ENCODE measurements at places on chromosomes 16 and 17.
A peak's percentile ranks its signal among the peaks of the same experiment; 100 is the strongest.

DNA sequence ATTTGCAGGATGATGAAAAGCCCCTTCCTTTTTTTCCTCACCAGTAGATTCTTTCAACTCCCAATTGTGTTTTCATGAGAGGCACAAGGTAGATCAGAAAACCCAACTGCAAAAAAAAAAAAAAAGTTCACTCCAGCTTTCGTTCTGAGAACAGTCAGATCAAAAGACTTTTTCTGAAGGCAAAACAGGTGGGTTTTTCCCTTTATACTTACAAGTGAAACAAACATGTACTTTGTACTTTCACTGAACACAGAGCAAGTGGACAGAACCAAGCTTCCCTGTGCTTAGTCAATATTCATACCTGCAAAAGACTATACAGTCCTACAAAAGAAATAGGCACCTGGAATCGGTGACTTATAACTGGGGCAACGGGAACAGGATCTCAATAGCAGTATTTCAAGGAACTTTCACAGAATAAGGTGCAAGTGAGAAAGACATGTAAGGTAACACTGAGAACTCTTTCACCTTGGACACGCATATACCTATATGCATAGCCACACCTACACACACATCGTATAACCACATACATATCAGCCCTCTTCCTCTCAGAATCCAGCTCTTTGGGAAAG, 54.1 kb downstream of the TOX3 start:
- no peak overlapping the region for H3K4me3 ChIP-seq
- H3K4me1 ChIP-seq: no peaks in the 10 kb centered on the region
- no peak for DNase-seq
- H3K27me3 ChIP-seq: no peaks in the 10 kb centered on the region
- no peak overlapping the region for H3K27ac ChIP-seq
- no peaks in the 10 kb centered on the region for H3K36me3 ChIP-seq

DNA sequence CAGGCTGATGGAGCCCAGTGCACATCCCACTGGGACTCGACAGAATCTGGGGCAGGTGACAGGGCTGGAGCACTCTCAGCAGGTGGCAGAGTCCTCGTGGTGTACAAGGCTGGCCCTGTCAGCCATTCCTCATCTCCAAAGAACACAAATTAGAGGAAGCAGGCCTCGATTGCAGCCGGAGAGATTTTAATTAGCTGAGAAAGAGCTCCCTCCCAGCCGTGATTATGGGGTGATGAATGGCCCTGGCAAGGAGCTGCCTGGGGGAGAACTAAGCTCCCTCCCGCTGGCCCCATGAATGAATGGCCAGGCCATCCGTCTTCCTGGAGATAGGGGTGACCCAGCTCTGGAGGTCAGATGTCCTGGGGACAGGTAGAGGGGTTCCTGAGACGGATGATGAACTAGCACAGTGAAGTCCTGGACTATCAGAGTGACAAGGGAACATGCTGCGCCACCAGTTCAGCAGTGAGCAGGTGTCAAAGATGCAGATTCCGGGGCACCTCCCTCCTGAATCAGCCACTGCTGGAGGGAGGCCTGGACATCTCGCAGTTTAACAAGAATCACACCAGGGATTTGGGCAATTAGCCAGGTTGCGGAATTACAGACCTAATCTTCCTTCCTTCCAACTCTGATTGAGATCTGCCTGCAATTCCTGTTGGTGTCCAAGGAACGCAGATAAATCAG, 35.5 kb downstream of the PIMREG start:
- H3K36me3 ChIP-seq: no peaks in the 10 kb centered on the region
- no peaks in the 10 kb centered on the region for H3K4me1 ChIP-seq
- H3K27ac ChIP-seq: no peak overlapping the region
- no peak overlapping the region for H3K4me3 ChIP-seq
- no peaks in the 10 kb centered on the region for H3K27me3 ChIP-seq
- no peak for DNase-seq

- no peak overlapping the region for H3K27ac ChIP-seq
- no peaks in the 10 kb centered on the region for H3K27me3 ChIP-seq
- no peak for DNase-seq
- 0 out of 2 replicates have a peak, but pooled peaks cover 2% of the 10 kb centered on the region for H3K4me1 ChIP-seq
- H3K4me3 ChIP-seq: no peak overlapping the region
Observed at GRCh38 chr16:75550211-75550662, 5.8 kb downstream of the TMEM231 start.

- no peaks in the 10 kb centered on the region for H3K27me3 ChIP-seq
- H3K4me3 ChIP-seq: no peak overlapping the region
- no peaks in the 10 kb centered on the region for H3K4me1 ChIP-seq
- H3K36me3 ChIP-seq: no peaks in the 10 kb centered on the region
Observed at GRCh38 chr16:26464576-26465266, 602.0 kb upstream of the C16orf82 start.

DNA sequence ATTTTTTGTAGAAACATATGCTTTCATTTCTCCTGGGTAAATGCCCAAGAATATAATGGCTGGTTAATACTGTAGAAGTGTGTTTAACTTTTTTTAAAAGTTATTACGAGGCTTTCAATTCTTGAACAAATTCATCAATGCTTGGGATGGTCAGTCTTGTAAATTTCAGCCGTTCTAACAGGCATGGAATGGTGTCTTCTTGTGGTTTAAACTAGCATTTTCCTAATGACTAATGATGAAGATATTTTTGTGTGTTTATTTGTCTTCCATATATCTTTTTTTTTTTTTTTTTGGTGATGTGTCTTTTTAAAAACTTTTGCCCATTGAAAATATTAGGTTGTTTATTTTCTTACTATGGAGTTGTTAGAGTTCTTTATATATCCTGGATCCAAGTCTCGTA, 67.1 kb downstream of the MGAT5B start:
- DNase-seq: no peak
- no peaks in the 10 kb centered on the region for H3K36me3 ChIP-seq

GRCh38 chr16:83917152-83918120, 18.5 kb downstream of the MLYCD start:
- no peak overlapping the region for H3K27ac ChIP-seq
- 0 out of 2 replicates have a peak, but pooled peaks cover 8% of the 10 kb centered on the region for H3K36me3 ChIP-seq
- H3K27me3 ChIP-seq: no peaks in the 10 kb centered on the region

DNA sequence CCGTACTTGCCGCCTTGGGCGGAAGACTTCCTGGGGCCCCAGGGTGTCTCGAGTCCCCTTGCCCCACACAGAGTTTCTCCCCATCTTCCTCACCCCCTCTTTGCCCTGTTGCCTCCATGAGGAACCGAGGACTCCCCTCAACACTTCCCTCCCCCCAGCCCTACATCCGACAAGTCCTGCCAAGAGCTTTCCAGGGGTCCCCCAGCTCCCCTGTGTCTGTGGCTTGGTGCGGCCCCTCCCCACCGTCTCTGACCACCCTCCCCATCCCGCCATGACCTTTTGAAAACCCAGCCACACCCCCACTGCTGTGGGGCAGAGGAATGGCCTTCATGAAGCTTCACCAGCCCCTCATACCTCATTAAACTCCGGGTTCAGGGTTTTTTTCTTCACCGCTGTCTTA, 11.4 kb downstream of the SCGB1C2 start:
- no peaks in the 10 kb centered on the region for H3K36me3 ChIP-seq
- H3K27me3 ChIP-seq: no peaks in the 10 kb centered on the region
- H3K4me1 ChIP-seq: no peaks in the 10 kb centered on the region

DNA sequence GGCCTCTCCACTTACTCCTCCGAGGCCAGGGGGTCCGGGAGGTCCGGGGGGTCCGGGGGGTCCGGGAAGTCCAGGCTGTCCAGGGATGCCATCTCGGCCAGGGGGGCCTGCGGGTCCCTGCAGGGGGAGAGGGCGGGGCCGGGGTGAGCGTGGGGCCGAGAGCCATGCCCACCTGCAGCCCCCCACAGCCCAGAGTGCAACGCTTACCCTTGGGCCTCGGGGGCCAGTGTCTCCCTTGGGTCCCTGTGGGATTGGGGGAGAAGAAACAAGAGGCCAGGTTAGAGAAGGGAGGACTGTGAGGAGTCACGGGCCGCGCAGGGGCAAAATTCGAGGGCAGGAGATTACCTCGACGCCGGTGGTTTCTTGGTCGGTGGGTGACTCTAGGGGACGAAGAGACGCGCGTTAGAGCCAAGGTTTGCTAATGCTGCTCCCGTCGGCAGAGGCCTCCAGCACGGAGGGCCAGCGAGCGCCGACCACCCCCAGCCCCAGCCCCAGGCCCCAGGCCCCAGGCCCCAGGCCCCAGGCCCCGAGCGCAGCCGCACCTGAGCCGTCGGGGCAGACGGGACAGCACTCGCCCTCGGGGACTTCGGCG, 2.1 kb downstream of the COL1A1 start:
- peaks cover 39% of the 10 kb centered on the region for H3K4me1 ChIP-seq
- peak overlapping the region; percentile 87 for H3K27ac ChIP-seq
- H3K4me3 ChIP-seq: peak overlapping the region; percentile 75
- no peak for DNase-seq
- no peaks in the 10 kb centered on the region for H3K27me3 ChIP-seq

DNA sequence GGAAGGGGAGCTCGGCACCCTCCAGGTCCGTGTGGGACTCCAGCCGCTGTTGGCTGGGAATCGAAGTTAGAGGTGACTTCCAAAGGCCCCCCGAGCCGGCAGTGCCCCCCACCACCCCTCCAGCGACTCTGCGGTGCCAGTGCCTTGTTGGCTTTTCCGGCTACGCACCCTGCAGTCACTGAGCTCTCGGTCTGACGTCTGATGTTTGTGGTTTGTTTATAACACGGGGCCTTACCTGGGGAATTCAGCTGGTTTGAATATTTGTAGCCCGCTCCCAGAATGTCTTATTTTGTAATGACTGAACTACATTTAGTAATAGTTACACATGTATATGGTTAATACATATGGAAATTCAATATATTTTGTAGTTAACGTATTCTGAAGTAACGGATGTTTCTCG, 7.1 kb upstream of the BAIAP3 start:
- H3K4me3 ChIP-seq: no peak overlapping the region
- no peaks in the 10 kb centered on the region for H3K27me3 ChIP-seq
- no peak for DNase-seq
- H3K4me1 ChIP-seq: peaks cover 3% of the 10 kb centered on the region

DNA sequence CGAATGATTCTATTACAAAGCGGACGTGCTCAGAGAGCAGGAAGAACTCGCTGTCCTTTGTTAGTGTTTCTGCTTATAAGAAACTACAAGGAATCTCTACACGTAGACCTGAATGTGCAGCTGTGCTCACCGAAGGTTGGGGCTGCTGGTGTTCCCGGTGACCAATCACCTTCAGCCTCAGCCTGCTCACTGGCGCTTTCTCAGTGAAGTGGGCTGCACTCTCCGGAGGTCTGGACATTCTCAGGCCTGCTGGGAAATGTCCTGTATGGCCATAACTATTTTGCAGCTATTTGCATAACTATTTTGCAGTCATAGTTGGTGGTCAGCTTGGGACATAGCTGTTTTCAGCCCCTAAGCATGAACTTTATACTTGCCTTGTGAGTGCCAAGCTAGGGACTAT, 9.7 kb upstream of the CIAO3 start:
- DNase-seq: no peak
- H3K4me3 ChIP-seq: no peak overlapping the region
- peaks cover 5% of the 10 kb centered on the region for H3K4me1 ChIP-seq
- H3K27ac ChIP-seq: no peak overlapping the region
- no peaks in the 10 kb centered on the region for H3K27me3 ChIP-seq

GRCh38 chr17:65071861-65072260, 15.3 kb upstream of the GNA13 start:
- no peaks in the 10 kb centered on the region for H3K36me3 ChIP-seq
- no peak overlapping the region for H3K27ac ChIP-seq
- DNase-seq: no peak

DNA sequence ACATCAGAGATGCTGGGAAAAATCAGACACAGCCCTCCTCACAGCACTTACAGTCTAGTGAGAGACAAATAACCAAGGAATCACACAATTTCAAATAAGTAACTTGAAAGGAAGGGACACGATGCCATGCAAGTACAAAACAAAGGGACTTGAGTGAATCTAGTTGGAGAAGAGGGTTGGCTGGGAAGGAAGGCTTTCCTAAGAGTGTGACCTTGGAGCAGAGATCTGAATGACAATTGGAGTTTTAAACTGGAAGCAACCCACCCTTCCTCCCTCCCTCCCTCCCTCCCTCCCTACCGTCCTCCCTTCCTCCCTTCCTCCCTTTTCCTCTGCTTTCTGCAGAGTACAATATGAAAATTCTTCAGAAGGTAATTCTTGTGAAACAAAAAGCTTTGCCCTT, 31.1 kb downstream of the ADAMTS18 start:
- H3K4me3 ChIP-seq: no peak overlapping the region
- no peaks in the 10 kb centered on the region for H3K4me1 ChIP-seq
- peaks cover 30% of the 10 kb centered on the region for H3K27me3 ChIP-seq

GRCh38 chr17:83062818-83063671, 16.4 kb upstream of the METRNL start:
- no peak overlapping the region for H3K4me3 ChIP-seq
- peaks cover 4% of the 10 kb centered on the region for H3K4me1 ChIP-seq
- no peak for DNase-seq
- no peaks in the 10 kb centered on the region for H3K36me3 ChIP-seq
- H3K27me3 ChIP-seq: no peaks in the 10 kb centered on the region

DNA sequence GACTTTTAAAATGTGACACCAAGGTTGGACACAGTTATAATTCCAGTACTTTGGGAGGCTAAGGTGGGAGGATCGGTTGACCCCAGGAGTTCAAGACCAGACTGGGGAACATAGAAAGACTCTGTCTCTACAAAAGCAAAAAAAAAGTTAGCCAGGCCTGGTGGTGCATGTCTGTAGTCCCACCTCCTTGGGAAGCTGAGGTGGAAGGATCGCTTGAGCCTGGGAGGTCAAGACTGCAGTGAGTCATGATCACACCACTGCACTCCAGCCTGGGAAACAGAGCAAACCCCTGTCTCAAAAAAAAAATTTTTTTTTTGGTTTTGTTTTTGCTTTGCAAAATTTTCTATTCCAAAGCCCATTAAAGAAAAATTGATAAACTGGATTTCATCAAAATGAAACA, 281.4 kb downstream of the BCAS3 start:
- no peaks in the 10 kb centered on the region for H3K4me1 ChIP-seq
- DNase-seq: no peak
- no peak overlapping the region for H3K4me3 ChIP-seq
- no peaks in the 10 kb centered on the region for H3K27me3 ChIP-seq
- H3K36me3 ChIP-seq: no peaks in the 10 kb centered on the region

- no peaks in the 10 kb centered on the region for H3K36me3 ChIP-seq
- DNase-seq: no peak
- no peak overlapping the region for H3K4me3 ChIP-seq
- H3K4me1 ChIP-seq: peaks cover 18% of the 10 kb centered on the region
- no peak overlapping the region for H3K27ac ChIP-seq
Observed at GRCh38 chr17:72296456-72296855, 175.6 kb downstream of the SOX9 start.

GRCh38 chr17:73644145-73645049, at the start of gene SDK2:
Gene SDK2, minus strand, starts transcription at chr17:73644445. Its CDS starts 357 bp downstream, at chr17:73644088.
- H3K27me3 ChIP-seq: peaks cover 24% of the 10 kb centered on the region
- H3K36me3 ChIP-seq: no peaks in the 10 kb centered on the region
- no peaks in the 10 kb centered on the region for H3K4me1 ChIP-seq
- DNase-seq: no peak
- H3K27ac ChIP-seq: no peak within 1 kb of the TSS

- no peak overlapping the region for H3K4me3 ChIP-seq
- H3K27me3 ChIP-seq: no peaks in the 10 kb centered on the region
- no peak for DNase-seq
- no peaks in the 10 kb centered on the region for H3K4me1 ChIP-seq
- H3K36me3 ChIP-seq: no peaks in the 10 kb centered on the region
Observed at GRCh38 chr16:51747329-51747728, 596.3 kb upstream of the SALL1 start.
